ENCODE measurements at places on chromosomes 11 and 22.

DNA sequence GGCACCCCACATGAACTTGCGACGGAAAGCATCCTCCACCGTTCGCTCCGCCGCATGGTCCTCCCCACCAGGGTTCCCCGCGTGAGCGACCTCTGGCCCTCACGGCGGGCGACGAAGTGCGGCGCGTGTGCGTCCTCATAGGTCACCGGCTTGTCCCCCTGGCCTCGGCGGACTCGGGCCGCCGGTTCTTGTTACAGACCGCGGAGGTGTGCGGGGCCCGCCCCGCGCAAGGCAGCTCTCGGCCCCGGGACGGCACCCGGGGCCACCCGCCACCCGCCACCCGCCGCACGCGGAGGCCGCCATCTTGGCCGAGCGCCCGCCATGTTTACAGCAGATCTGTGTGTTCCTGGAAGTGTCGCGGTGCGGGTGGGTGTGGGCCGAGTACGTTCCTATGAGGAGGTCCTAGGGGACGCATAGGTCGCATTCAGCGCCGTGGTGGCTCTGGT lies 3.5 kb upstream of the IFITM2 start:
- DNase-seq, result no peak

DNA sequence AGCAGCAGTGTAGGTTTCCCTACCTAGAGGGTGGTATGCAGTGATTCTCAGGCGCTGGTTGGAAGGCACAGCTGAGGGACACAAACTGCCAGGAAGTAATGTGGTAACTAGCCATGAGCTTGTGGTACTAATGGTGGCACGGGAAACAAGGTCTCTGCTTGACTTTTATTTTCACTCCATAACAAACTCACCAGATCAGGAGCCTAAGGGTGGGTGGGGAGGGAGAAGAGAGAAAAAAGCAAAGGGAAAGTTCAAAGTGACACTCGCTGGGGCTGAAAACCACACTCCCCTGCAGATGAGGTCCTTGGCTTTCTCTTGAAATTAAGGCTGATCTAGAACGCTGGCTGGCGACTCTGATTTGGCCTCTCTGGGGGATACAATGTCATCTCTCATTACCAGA lies 22.0 kb downstream of the TRAF6 start:
- no peak for DNase-seq

- no peak for DNase-seq
Measured at GRCh38 chr11:94400457-94400838, 771 bp downstream of the GPR83 start.

- DNase-seq, result no peak
Measured at GRCh38 chr22:40176921-40177737, 596 bp upstream of the TNRC6B start.

GRCh38 chr22:39232246-39232645 lies 12.5 kb downstream of the PDGFB start:
- no peak for DNase-seq

GRCh38 chr11:88575916-88576315 lies 238.4 kb upstream of the CTSC start:
- no peak for DNase-seq

DNA sequence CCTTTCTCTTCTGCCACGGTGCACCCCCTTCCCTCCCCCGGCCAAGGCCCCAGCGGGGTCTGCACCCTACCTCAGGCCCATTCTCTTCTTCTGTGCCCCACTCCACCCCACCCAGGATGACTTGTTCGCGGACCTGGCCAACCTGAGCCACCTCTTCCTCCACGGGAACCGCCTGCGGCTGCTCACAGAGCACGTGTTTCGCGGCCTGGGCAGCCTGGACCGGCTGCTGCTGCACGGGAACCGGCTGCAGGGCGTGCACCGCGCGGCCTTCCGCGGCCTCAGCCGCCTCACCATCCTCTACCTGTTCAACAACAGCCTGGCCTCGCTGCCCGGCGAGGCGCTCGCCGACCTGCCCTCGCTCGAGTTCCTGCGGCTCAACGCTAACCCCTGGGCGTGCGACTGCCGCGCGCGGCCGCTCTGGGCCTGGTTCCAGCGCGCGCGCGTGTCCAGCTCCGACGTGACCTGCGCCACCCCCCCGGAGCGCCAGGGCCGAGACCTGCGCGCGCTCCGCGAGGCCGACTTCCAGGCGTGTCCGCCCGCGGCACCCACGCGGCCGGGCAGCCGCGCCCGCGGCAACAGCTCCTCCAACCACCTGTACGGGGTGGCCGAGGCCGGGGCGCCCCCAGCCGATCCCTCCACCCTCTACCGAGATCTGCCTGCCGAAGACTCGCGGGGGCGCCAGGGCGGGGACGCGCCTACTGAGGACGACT lies 15.9 kb downstream of the RTN4RL2 start:
- DNase-seq, result peak; percentile 49

- no peak for DNase-seq
Measured at GRCh38 chr11:100741866-100742625, 55.0 kb downstream of the ARHGAP42 start.

DNA sequence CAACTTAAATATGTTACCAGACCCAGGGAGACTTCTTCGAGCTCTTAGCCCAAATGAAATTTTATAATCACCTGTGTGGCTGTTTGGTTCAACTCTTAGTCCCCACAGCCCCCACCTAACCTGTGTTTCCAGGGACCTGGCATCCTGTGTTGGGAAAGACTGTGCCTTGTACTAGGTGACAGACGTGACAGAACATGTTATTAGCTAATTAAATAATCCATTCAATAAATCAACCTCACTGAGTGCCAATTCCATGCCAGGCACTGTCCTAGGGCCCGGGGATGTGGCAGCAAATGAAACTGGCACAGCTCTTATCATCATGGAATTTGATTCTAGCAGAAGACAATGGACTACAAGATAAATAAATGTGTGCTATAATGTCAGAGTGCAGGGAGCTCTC lies 431.9 kb downstream of the MIAT start:
- no peak for DNase-seq

- DNase-seq, result no peak
Measured at GRCh38 chr11:10528121-10528520, 12.9 kb downstream of the RNF141 start.

- no peak for DNase-seq
Measured at GRCh38 chr11:30281476-30282288, 41.2 kb upstream of the ARL14EP start.

GRCh38 chr11:113562981-113563461 lies 87.8 kb upstream of the DRD2 start:
- DNase-seq, result no peak

DNA sequence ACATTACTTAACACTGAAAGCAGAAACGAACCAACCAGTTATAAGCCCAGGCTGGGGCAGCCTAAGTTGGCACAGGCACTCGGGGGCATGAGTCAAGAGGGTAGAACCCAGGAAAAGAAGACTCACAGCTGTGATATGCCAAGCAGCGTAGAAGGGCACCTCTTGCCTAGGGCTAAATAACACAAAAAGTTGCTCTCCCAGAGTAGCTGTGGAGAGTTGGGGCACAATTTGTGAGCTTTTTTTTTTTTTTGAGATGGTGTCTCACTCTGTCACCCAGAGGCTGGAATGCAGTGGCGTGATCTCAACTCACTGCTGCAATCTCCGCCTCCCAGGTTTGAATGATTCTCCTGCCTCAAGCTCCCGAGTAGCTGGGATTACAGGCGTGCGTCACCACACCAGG lies 8.8 kb downstream of the CLMP start:
- DNase-seq, result no peak

DNA sequence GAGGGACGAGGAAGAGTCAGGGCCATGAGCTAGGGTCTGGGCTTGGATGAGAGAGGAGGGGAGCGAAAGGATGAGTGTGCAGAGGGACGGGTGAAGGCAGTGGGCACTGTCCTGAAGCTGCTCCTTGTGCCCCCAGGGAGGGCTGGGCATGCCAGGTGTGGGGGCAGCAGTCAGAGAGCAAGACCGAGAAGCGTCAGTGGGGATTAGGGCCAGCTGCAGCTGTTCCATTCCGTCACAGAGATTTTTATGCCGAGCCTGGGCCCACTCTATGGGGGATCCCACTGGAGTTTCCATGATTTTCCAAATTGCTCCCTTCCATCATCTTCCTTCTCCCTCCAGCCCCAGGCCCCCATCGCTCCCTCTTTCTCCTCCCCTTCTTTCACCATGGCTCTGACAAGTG lies 93.2 kb downstream of the NECTIN1 start:
- no peak for DNase-seq

- no peak for DNase-seq
Measured at GRCh38 chr11:96738311-96738710, 348.5 kb downstream of the JRKL start.

DNA sequence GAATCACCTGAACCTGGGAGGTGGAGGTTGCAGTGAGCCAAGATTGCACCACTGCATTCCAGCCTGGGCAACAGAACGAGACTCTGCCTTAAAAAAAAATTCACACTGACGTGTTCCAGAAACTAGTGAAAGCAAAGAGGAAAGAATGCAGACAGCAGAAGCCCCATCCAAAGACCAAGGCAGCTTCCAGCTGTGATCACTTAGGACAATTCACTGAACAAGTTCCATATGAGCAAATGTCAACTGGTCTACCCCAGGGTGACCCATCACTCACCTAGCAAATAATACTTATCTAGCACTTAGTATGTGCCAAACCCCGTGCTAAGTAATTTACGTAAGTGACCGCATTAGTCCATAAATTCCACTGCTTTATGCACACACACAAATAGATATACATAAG lies 138.9 kb downstream of the LARGE1 start:
- no peak for DNase-seq

GRCh38 chr11:9490376-9490775 lies 29.6 kb downstream of the ZNF143 start:
- no peak for DNase-seq

GRCh38 chr11:35391922-35392688 lies 27.3 kb downstream of the SLC1A2 start:
- peak; percentile 84 for DNase-seq

GRCh38 chr11:66104057-66104638 lies 34.1 kb downstream of the PACS1 start:
- no peak for DNase-seq

- DNase-seq, result no peak
Measured at GRCh38 chr22:39297490-39298240, 21.8 kb downstream of the RPL3 start.

DNA sequence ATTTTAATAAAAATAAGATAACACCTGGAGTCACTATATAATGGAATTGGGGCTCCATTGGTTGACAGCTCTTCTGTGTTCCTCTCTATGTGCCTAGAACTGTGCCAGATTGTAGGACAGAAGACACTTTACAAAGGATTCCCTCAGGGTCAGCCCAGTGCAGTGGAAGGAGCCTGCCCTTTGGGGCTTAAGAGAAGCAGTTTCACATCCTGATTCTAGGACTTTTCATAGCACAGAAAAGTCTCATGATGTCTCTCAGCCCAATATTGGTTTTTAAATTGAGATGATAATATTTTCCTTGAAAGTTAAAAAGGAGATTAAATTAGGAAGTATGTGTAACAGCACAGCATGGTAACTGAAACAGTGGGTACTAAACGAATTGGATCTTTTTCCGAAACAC lies 7.1 kb downstream of the PLAAT4 start:
- DNase-seq, result no peak

DNA sequence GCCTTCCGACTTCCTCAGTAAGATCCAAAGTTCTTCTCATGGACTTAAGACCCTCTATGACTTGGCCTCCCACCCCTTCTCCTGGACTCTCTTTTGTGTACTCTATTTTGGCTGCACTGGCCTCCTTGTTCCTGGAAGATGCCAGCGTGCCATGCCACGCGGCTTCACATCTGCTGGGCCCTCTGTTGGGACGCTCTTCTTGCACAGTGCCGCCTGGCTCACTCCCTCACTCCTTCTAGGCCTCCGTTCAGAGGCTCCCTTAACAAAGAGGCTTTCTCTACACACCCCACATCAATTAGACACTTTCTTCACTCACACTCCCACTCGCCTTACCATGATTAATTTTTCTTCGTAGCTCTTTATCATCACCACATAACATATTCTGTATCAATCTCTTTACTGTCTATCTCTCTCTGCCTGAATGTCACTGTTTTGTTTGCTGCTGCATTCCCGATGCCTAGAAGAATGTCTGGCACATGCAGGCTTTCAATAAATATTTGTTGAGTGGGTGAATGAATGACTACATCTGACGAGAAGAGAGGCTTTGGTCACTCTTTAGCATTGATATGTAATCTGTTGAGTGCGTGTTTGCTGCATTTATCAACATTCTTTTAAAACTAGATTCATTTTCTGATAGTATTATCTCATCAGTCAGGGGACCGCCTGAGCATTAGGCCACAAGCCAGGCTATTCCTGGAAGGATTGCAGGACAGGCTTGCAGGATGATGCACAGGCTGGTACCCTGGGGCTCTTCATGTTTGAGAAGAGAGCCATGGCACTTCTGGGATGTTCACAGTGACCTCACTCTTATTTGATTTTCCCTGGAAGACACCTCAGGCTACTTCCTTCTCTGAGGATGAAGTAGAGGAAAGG lies 60.6 kb upstream of the AMPD3 start:
- no peak for DNase-seq

DNA sequence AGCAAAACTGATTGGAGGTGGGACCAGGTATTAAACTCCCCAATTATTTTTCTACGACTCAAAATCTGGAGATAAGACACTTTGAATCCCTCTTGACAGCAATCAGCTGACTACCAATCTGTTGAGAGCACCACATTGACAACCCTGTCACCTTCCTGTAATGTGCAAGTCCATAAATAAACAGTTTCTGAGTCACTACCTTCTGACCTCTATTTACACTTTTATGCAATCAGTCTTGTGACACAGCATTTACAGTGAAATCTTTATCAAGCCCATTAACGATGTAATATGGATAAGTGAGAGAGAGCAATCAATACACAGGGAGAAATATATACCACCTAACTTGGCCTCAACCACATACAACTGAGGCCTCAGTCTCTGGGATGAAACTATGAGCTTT lies 283.7 kb upstream of the ANO5 start:
- no peak for DNase-seq

DNA sequence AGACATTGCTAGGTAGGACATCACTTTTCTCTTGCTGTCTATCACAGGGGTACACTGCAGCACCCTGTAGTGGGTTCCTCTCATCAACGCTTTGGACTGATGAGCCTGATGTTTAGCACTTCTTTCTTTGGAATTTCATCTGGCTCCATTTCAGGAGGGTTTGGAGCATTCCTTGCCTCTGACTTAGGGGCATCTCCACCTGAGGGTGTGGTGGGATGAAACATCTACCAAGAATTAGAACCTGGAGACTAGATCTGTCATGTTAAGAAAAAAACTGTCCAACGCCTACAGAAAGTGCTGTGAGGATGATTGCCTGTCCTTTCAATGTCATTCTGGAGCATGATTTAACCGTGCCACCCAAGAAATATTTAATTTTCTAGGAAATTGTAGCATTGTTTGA lies 648.4 kb downstream of the ETS1 start:
- no peak for DNase-seq

DNA sequence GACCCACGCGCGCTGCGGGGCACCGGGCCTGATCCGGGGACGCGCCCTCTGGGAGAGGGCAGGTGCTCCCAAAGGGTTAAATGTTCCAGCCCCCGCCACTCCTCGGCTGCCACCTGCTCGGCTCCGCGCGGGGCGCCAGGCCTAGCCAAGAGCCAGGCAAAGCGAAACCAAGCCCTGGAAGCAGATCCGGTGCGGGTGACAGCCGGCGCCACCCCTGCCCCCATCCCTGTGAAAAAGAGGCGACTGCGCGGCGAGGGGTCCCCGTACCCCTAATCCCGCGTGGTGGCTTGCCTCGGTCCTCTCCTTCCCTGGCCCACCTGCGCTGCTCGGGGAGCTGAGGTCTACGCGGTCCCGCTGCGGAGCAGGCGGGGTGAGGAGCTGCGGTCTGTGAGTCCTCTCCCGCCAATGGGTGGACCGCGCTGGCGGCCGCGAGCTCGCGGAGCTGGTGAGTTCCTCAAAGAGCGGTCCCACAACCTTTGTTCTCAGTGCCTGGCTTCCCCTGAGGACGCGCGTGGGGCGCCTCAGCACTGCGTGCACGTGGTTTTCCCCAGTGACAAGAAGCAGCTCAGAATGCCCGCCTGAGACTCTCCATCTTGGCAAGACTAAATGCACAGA lies at the start of gene ME3:
ME3 (minus strand) TSS at position 610 of the 615 bp plus-strand sequence.
- DNase-seq, result peak; percentile 94

- DNase-seq, result peak; percentile 38
Measured at GRCh38 chr11:11502263-11502861, 119.4 kb downstream of the GALNT18 start.

All from retina (tissue), 1 donor.